Stimulated activated CD8-positive, alpha-beta memory T cell treated with anti-CD3 and anti-CD28 coated beads, Interleukin-7, amount 100 ng/mL, for 1 hour (primary cell): ENCODE measurements at places on chromosomes 7 and 10.

- no peak for DNase-seq
These were observed 5.8 kb downstream of the ZNF365 start for GRCh38 chr10:62380016-62380415.

GRCh38 chr7:18846765-18847215, 270.6 kb downstream of the TWIST1 start:
- no peak for DNase-seq

- no peak for DNase-seq
These were observed 67.1 kb downstream of the AOAH start for GRCh38 chr7:36657036-36657660.

- no peak for DNase-seq
These were observed 57.0 kb downstream of the SHTN1 start for GRCh38 chr10:116947841-116948529.

- DNase-seq: no peak
These were observed 20.7 kb downstream of the STN1 start for GRCh38 chr10:103897241-103897774.

DNA sequence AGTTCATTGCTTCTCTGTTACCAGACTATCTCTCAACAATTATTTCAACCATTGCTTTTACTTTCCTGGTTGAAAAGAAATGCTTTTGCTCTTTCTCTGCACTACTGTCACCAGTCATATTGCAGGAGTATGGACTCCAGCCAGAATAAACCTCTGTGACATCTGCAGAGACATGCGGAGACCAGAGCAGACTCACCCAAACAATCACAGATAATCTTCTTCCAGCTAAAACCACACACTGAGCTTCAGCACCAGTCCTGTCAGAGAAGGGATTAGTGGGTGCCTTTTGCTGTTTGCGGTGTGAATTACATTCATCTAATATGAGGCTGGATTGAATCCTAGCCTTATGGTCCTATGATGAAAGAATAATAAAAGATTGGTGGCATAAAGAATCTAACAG, 258.6 kb downstream of the CNTNAP2 start:
- DNase-seq: no peak

- no peak for DNase-seq
These were observed 236.8 kb downstream of the FRMD4A start for GRCh38 chr10:14093730-14094484.

GRCh38 chr7:44325811-44326241, 432 bp upstream of the CAMK2B start:
- DNase-seq: no peak

DNA sequence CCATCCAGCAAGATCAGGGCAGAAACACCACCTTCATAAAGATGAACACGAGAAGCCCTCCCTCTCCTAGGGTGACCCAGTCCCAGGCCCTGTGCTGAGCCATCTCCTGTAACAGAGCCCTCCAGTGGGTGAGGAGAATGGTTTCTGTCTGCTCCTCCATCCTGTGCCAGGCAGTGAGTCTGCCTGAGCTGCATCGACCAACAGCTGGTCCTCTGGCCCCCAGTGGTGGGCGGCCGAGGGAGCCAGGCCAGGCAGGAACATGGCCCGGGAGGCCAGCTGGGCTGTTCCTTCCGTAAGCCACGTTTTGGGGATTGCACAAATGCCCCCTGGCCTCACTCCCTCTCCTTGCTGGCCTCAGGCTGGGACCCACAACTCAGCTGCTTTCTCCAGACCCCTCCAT, 73.5 kb downstream of the GRB10 start:
- DNase-seq: no peak

DNA sequence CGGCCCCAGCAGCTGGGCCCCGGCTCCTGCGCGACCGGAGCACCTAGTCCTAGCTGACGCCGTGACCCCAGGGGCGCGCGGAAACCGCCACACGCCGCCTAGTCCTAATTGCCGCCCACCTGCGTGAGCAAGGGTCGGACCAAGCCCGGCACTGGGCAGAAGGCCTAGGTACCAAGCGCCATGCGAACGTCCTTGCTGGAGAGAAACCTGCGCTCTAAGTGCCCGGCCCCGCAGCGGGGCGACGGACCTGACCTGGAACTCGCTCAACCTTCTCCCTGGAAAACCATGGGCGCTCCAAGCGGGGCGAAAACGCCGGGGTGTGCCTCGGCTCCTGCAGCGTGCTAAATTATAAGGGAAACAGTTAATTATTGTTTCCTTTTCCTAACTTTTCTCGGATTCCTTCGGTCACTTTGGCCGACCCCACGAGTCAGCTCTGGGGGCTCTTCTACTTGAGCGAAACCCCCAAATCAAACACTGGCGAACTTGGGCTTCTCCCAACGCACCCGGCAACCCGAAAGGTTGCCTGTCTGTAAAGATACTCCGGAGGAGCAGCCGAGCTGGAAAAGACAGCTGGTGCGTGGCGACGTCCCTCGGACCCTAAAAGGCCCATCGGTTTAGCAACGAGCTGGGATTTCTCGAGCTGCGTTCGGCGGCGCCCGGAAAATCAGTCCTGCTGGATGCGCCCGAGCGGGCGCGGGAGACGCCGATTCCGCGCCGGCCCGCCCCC, 5.3 kb upstream of the EBF3 start:
- DNase-seq: no peak

GRCh38 chr10:119022846-119023552, 6.5 kb upstream of the NANOS1 start:
- DNase-seq: no peak

DNA sequence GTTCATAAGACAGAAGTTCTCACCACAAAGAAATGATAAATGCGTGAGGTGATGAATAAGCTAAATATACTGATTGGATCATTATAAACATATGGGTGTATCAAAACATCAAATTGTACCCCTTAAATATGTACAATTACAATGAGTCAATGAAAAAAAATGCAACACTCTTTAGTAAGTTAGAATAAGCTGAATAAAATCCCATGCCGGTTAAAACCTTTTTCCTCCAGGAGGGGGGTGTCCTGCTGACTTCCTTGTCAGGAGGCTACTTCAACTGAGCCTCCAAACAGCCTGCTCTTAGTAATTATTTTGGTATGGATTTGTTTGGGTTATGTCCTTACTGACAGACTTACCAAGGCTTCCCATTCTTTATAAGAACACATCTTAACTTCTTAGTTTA, 649.1 kb downstream of the INHBA start:
- no peak for DNase-seq

- no peak for DNase-seq
These were observed 456.5 kb downstream of the GATA3 start for GRCh38 chr10:8511026-8511425.

GRCh38 chr7:133540096-133540860, 287.4 kb downstream of the EXOC4 start:
- no peak for DNase-seq

- DNase-seq: no peak
These were observed 749.4 kb downstream of the AUTS2 start for GRCh38 chr7:70347463-70348254.

GRCh38 chr7:99072126-99072525, 71.8 kb downstream of the SMURF1 start:
- DNase-seq: no peak

DNA sequence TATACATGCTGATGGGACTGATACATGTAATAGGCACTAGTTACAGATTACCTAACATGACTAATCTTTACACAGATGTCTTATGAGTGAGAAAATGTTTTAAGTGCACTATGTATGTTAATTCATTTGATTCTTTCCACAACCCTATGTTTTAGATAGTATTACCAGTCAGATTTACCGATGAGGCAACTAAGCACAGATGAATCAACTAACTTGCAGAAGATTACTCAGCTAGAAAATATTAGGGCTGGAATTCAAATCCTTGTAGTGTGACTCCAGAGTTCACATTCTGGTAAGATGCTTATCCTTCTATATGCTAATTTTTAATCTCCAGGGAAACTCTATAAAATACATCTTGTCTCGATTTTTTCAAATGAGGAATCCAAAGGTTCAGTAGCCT, 964.9 kb downstream of the REEP3 start:
- no peak for DNase-seq

- DNase-seq: no peak
These were observed 574 bp downstream of the MYL10 start for GRCh38 chr7:101628522-101628921.

DNA sequence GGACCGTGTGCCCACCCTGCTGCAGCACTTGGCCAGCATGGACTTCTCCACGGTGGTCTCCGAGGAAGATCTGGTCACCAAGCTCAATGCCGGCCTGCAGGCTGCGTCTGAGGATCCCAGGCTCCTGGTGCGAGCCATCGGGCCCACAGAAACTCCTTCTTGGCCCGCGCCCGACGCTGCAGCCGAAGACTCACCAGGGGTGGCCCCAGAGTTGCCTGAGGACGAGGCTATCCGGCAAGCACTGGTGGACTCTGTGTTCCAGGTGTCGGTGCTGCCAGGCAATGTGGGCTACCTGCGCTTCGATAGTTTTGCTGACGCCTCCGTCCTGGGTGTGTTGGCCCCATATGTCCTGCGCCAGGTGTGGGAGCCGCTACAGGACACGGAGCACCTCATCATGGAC, 1.4 kb downstream of the RBP3 start:
- DNase-seq: no peak

- no peak for DNase-seq
These were observed 37.1 kb upstream of the DKK1 start for GRCh38 chr10:52276986-52277385.

DNA sequence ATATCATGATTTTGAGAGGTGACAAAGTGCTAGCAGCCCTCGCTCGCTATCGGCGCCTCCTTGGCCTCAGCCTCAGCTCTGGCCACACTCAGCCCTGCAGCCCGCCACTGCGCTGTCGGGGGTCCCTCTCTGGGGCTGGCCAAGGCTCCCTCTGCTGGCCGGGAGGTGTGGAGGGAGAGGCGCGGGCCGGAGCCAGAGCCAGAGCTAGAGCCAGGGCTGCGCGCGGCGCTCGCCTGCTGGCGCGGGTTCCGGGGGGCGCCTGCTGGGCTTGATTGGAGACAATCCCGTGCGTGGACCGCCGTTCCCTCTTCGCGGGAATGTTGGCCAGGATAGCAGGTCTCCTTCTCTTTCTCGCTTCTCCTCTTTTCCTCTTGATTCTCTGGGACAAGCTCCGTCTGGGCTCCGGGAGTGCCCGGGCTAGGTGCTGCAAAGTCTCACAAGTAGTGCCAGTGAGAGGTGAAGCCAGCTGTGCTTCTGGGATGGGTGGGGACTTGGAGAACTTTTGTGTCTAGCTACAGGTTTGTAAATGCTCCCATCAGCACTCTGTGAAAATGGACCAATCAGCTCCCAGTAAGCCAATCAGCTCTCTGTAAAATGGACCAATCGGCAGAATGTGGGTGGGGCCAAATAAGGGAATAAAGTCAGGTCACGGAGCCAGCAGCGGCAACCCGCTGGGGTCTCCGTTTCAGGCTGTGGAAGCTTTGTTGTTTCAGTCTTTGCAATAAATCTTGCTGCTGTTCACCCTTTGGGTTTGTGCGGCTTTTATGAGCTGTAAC, 43.4 kb upstream of the ELMO1 start:
- no peak for DNase-seq

- no peak for DNase-seq
These were observed 7.0 kb upstream of the ALDH18A1 start for GRCh38 chr10:95663496-95663895.

DNA sequence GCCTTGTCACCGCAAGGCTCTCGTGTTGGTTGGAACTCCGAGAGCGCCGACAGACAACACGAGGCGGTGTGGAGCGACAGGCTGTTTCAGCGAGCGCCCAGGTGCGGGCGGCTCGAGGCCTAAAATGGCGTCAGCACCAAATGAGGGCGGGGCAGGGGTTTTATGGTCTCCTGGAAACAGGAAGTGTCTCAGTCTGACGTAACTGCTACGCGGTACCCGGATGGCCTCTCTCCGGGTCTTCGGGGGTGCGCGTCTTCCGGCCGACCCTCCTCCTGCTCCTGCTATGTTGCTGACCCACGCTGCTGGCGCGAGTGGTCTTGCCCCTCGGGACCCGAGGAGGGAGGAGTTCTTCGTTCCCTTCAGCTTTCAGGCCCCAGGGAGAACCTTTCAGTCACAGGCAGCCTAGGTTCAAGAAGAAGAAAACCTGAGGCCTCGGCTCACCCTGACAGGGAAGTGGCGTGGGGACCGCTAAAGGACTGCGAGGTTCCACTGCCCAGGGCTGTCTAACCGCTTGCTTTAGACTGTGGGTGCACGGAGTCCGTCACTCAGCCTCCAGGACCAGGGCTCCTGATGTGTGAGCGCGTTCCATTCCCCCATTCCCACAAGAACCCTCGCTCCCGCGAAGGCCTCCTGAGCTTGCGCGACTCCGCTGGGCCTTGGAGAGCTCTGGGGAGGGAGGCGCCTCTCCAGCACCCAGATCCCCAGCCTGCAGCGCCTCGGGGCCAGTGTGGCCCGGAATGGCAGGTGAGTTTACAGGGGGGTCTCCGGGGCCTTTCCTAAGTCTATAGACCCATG, 77.3 kb downstream of the GLRX3 start:
- no peak for DNase-seq

DNA sequence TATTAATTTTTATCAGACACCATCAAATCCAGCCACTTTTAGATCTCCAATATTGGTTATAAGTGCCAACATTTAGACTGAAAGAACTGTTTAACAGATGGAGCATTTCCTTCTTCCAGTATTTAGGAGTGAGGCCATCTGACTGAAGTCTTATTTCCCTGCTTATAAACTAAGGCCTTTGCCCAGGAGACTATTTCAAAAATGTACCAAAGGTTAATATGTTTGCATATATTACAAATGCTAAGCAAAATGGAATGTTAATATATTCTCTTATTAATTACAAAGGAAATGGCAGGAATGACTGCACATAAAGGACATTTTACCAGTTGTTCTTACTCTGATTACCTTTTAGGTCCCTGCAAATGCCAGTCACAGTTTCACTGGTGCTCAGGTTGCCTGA, 238.9 kb upstream of the PLXNA4 start:
- no peak for DNase-seq

DNA sequence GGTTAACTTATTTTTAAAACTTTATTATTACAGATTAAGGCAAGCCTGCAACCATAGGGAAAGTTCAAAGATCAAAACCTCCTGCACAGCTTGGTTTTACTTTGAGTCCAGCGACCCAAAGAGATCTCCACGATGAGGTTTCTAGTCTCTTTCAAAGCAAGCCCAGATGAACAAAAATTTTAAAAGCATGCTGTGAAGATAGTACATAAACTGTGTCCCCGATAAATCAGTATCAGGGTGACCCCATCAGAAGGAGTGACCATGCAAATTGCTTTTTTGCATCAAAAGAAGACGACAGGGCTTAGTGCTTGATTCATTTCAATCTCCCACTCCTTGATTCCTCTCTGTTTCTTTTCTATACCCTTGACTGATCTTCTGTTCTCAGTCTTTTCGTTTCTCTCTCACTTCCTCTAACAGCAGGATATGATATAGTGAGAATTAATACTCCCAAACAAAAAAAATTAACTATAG, 16.0 kb upstream of the DNTT start:
- DNase-seq: no peak

GRCh38 chr7:468681-469562, 50.7 kb downstream of the PDGFA start:
- no peak for DNase-seq

DNA sequence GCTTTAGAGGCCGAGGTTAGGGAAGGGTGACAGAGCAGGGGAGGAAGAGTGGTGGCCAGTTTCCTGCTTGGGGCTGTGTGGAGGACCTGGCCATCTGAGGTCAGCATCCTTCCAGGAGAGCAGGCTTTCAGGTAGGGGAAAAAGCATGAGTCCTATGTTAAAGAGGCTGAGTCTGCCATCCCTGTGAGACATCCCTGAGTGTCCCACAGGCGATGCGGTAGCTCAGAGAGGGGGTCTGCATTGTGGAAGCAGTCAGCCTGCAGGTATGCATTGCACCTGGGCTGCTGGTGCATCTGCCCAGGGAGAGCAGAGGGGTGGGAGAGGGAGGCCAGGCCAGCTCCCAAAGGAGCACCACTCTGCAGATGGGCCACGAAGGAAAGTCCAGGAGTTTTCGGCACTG, 282.1 kb upstream of the ZNF32 start:
- DNase-seq: no peak

GRCh38 chr7:8070451-8071180, 102.0 kb downstream of the GLCCI1 start:
- DNase-seq: no peak
